ENCODE measurements at places on chromosomes 2 and 18. TPM values are rescaled to one million over a fixed set of nuclear protein-coding genes. Genes with fewer than 3 reads are reported as not detected.

Gene EFHD1
- not detected for total RNA-seq

Gene ZNF24
- total RNA-seq = 23.1 TPM

Gene WDR33
- 16.9 TPM for total RNA-seq

Gene RSAD2
- not detected for total RNA-seq

Gene PPM1B
- total RNA-seq = 17.4 TPM

Gene CCDC74A
- 11.5 TPM for total RNA-seq
